ENCODE measurements at places on chromosomes 4 and X.

DNA sequence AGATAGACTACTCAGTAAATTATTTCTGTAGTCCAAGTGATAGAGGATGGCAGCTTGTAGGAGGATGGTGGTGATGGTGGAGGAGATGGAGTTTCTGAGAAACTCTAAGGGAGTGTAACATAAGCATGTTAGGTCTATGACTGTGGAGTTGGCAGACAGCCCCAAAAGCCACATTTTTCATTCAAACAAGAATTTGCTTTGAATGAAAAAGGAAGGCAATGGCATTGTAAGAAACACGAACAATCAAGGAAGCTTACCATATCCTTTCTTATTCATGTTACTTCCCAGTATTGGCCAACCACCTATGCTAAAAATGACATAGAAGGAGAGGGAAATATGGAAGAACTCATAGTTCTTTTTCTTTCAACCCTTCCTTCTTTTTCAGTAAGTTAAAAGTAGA, 18.7 kb upstream of the SEC24B start:
- DNase-seq: no peak

DNA sequence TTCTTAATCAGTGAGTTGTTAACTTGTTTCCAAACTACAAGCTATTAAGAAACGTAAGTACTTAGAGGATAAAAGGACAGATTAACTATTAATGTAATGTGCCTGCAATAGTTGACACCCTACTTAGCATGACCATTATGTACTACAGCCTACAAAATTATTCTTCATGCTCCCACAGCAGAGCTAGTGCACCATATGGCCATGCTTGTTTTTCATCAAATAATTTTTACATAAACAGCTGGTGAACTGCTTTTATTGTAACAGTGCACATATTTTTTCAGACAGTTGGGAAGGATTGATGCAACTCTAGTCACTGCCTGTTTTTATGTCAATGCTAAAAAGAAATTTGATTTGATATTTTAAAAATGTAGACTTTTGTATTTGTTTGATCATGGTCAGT, 10.2 kb upstream of the MAGEB10 start:
- DNase-seq: no peak

DNA sequence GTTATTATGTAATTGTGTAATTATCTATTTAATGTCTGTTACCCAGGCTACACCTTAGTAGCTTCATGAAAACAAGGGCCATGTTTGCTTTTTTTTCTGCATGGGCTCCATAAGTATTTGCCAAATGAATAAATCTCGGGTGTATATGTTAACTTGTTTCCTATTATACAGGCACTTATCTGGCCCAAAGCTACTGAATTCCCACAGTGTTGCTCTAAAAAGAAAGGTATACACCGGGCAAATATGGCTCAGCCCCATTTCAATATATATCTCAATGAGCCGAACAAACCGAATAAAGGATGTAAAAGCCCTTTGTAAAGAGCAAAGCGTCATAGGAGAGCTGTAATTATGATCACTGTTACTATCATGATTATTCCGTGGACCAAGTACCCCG, 767 bp downstream of the PAQR3 start:
- no peak for DNase-seq

- DNase-seq: no peak
These were observed 13.0 kb downstream of the PPP1R3F start for GRCh38 chrX:49282647-49283011.

GRCh38 chr4:98722000-98722399, 63.6 kb upstream of the TSPAN5 start:
- no peak for DNase-seq

GRCh38 chrX:87299563-87300160, 217.9 kb upstream of the KLHL4 start:
- DNase-seq: no peak

GRCh38 chr4:182454440-182455013, 211.3 kb downstream of the TENM3 start:
- no peak for DNase-seq
